ENCODE measurements at places on chromosomes 12 and 14.

GRCh38 chr12:93537769-93538168 is 34.7 kb upstream of the SOCS2 start:
- DNase-seq = no peak

GRCh38 chr12:32692358-32692757 is 13.3 kb downstream of the DNM1L start:
- no peak for DNase-seq

DNA sequence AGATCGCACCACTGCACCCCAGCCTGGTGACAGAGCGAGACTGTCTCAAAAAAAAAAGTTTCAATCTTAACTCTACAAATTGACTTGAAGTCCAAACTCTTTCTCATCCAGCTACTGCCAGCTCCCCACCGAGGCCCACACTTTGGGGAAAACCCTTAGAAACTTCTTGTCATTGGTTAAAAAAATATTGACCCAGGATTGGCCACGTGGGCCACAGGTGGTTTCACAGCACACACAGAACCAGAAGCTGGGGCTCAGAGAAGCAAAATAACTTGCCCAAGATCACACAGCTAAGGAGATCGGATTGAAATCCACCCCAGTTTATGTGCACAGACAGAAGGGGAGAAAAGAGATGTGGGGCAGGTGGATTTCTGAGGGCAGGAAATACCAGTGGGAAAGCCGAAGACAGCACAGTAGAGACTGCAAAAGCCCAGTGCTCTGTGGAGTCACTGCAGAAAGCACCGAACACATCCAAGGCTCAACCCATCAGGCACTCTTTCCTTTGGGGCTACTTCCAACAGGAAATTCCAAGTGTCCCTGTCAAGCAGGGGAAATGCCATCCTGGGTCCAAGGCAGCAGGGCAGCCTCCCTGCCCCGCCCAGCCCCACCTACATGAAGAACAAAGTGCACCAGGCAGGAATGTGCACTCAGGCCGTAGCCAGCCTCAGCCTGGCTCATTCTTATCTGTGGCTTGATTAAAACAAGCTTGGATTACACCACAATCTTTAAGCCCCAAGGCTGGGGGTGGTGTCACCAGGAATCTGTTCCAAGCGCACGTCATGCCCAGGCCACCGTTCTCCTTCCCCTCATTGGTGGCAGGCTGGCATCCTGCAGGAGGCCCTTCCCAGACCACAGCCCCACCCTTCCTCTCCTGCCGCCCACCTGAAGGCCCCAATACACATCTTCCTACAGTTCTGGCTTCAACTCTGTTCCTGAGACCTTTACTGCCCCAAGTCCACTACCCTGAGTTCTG is 72.5 kb downstream of the ITPK1 start:
- no peak for DNase-seq

GRCh38 chr14:89324501-89325298 is 92.3 kb downstream of the FOXN3 start:
- DNase-seq = no peak

DNA sequence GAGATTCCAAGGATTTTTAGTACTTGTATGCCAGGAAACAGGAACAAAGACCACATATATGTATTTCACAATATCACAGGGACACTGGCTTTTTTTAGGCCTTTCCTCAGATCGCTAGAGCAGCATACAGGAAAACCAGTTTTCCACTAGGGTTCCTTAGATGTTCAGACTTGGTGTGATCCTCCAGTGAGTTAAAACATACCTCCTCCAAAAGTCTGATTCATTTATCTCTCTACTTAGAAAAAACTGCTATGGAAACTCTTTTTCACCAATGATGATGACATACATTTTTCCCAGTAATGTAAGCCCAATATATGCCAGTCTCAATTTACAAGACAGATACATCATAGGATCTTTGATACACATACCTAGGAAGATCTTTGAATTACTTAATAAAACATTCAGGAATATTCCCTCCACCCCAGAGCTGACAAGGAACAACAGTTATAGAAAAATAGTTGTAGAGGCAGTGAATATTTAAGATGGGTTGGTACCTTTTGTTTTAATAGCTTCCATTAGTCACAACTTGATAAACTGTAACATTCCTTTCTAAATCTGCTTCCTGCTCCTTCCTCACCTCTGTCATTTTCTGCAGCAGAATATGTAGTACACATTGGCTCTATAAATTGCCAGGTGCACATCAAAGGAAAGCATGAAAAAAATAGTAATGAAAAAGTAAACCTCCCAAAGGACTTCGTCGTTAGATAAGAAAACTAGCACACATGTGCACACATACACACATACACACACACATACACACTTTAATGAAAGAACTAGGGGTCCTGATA is 27.5 kb downstream of the BCAT1 start:
- DNase-seq = no peak

- DNase-seq = no peak
Observed at GRCh38 chr14:62213516-62213915, 451.3 kb downstream of the SNAPC1 start.

DNA sequence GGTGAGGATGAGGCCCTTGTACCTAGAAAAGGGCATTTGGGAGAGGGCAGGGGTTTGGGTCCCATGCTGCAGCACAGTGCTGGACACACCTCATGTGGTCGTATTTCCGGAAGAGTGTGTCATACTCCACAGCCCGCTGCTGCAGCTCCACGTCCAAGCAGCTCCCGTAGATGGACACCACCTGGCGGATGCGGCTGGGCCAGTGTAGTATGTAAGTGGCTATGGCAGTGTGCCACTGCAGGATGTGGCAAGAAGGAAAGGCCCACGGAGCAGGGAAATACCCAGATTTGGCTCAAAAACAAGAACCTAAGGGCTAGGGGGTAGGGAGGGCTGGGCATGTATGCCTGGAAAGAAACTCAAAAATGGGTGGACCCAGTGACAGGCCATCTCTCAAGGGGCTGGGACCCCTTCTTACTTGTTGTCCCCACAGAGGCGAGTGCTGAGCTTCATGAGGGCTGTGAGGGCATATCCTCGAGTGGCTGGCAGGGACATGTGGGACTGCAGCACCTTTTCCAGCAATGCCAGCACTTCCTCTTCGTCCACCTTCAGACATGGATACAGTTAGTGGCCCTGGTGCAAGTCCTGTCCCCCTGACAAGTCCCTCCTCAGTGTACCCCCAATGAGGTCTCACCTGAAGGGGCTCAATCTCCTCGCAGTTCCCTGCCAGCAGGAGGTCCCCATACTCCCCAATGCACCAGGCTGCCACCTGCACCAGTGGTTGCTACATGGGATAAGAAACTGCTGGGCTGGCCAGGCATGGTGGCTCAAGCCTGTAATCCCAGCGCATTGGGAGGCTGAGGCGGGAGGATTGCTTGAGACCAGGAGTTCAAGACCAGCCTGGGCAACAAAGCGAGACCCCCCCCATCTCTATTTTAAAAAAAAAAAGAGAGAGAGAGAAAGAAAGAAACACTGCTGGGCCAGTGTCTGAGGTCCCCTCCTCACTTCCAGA is 5.4 kb downstream of the AP1G2 start:
- no peak for DNase-seq

DNA sequence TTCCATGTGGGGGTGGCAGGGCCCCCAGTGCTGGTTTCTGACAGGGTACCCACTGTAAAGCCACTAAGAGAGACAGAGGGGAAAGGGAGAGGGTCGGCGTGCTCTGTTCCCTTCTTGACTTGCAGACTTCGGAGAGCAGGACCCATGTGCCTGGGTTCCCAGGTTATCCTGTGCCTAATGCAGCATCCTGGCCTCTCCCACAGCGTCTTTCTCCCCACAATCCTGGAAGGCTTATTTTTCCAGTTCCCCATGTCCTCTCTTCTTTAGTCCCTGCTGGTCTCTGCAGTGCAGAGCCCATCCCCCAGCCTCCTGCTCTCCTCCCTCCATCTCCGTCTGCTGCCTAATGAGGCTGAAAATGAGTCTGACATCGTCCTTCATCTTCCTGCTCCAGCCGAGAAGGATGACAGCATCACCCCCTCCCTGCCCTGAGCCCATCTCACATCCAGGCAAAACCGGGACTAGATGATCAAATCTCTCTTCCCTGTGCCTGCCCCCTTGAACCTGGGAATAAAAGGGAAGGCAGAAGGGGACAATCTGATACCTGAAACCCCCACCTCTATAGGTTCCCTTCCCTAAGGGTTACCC is 15.1 kb downstream of the CALCOCO1 start:
- no peak for DNase-seq
